ENCODE measurements at places on chromosomes 7 and 10.

GRCh38 chr10:11035301-11035991 is 17.8 kb downstream of the CELF2 start:
- no peak overlapping the region for H3K4me3 ChIP-seq
- no peak overlapping the region for H3K27ac ChIP-seq
- no peak for DNase-seq
- peaks cover 2% of the 10 kb centered on the region for H3K4me1 ChIP-seq
- no peaks in the 10 kb centered on the region for H3K36me3 ChIP-seq

DNA sequence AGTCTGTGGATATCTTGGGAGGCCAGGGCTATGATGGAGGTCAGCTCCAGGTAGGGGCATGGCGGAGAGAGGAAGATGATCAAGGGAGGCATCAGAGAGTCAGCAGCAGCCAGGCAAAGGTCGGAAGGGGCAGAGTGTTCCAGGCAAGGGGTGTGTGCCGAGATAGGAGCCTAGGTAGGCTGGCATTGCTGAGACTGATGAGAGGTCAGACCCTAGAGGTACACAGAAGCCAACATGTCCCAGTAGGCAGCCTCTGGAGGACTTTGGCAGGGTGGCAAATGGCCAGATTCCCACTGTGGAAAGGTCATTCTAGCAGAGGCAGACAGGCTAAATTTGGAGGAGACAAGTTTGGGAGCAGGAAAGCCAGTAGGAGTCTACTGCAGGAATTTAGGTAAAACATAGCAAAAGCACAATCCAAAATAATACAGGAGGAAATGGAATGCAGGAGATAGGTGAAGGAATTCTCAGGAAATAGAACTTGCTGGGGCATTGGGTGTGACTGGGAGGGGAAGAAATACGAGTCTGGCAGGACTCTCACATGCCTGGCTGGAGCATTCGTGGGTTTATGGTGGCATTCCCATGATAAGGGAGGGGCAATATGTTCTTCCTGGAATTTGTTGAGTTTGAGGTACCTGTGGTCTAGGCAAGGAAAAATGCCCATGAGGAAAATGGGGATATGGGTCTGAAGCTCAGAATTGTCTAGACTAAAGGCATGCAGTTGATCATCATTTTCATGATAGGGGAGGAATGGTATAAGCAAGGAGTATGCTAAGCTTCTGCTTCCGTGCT is 25.7 kb downstream of the TMEM176A start:
- no peaks in the 10 kb centered on the region for H3K27me3 ChIP-seq
- no peak overlapping the region for H3K27ac ChIP-seq
- H3K4me3 ChIP-seq = no peak overlapping the region
- no peak for DNase-seq
- no peaks in the 10 kb centered on the region for H3K4me1 ChIP-seq
- H3K36me3 ChIP-seq = no peaks in the 10 kb centered on the region

- DNase-seq = no peak
- no peak overlapping the region for H3K27ac ChIP-seq
- H3K36me3 ChIP-seq = peaks cover 14% of the 10 kb centered on the region
- H3K27me3 ChIP-seq = no peaks in the 10 kb centered on the region
- H3K4me3 ChIP-seq = no peak overlapping the region
Measured at GRCh38 chr7:127997226-127997922, 33.9 kb downstream of the LRRC4 start.

GRCh38 chr10:23824822-23825221 is 384.1 kb upstream of the KIAA1217 start:
- no peaks in the 10 kb centered on the region for H3K4me1 ChIP-seq
- no peaks in the 10 kb centered on the region for H3K36me3 ChIP-seq
- no peak overlapping the region for H3K27ac ChIP-seq
- H3K4me3 ChIP-seq = no peak overlapping the region
- no peak for DNase-seq

GRCh38 chr10:5891009-5891408 is 966 bp downstream of the FBH1 start:
- peaks cover 12% of the 10 kb centered on the region for H3K4me1 ChIP-seq
- peak overlapping the region; percentile 76 for H3K27ac ChIP-seq
- H3K4me3 ChIP-seq = peak overlapping the region; percentile 84
- DNase-seq = no peak
- no peaks in the 10 kb centered on the region for H3K27me3 ChIP-seq

DNA sequence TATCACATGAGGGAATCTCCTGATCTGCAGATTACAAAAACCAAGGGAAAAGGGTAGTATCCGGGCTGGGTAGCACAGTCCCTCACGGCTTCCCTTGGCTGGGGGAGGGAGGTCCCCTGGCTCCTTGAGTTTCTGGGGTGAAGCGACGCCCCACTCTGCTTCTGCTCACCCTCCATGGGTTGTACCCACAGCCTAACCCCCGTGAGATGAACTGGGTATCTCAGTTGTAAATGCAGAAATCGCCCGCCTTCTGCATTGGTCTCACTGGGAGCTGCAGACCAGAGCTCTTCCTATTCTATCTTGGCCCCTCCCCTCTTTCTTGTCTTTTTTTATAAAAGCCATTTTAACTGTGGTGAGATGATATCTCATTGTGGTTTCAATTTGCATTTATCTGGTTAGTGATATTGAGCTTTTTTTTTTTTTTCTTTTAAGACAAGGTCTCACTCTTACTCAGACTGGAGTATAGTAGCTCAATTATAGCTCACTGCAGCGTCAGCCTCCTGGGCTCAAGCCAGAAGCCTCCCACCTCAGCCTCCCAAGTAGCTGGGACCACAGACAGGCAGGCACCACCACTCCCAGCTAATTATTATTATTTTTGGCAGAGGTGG is 87.8 kb downstream of the ABCC2 start:
- no peaks in the 10 kb centered on the region for H3K36me3 ChIP-seq
- H3K4me1 ChIP-seq = peaks cover 16% of the 10 kb centered on the region
- peaks cover 27% of the 10 kb centered on the region for H3K27me3 ChIP-seq
- H3K4me3 ChIP-seq = no peak overlapping the region
- no peak overlapping the region for H3K27ac ChIP-seq

GRCh38 chr7:15753887-15754579 is 67.5 kb upstream of the MEOX2 start:
- H3K4me1 ChIP-seq = no peaks in the 10 kb centered on the region
- H3K27ac ChIP-seq = no peak overlapping the region
- no peaks in the 10 kb centered on the region for H3K27me3 ChIP-seq

DNA sequence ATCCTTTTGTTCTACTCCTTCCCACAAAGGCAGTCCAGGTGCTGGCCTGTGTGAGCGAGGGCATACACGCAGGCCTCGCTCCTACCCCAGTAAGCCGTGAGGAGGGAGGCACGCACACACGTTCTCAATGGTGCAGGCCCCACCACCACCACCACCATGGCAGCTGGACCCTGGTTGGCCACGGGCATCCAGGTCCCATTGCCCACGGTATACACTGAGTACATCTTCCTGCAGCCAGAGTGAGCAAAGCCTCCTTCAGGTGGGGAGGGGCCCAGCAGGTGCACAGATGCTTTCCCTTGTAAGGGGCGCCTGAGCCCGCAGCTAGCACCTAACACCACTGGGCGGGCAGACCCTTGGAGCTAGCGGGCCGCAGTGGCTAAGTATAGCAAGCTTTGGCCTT is 373.3 kb upstream of the MKI67 start:
- no peaks in the 10 kb centered on the region for H3K36me3 ChIP-seq
- no peak overlapping the region for H3K27ac ChIP-seq
